Activated T-helper 1 cell treated with anti-CD3 and anti-CD28 coated beads, Interleukin-12 subunit alpha, Interleukin-12 subunit beta, Interleukin-2, Interleukin-4 antibody, amounts not matched to agents 30 ng/mL and 10 ng/mL and 1 ng/mL, durations not matched to agents 14 hours and 24 hours and 36 hours (primary cell): ENCODE measurements at places on chromosomes 5 and 9. TPM values are rescaled to one million over a fixed set of nuclear protein-coding genes. Genes with fewer than 3 reads are reported as not detected.
A peak's percentile ranks its signal among the peaks of the same experiment; 100 is the strongest.

DNA sequence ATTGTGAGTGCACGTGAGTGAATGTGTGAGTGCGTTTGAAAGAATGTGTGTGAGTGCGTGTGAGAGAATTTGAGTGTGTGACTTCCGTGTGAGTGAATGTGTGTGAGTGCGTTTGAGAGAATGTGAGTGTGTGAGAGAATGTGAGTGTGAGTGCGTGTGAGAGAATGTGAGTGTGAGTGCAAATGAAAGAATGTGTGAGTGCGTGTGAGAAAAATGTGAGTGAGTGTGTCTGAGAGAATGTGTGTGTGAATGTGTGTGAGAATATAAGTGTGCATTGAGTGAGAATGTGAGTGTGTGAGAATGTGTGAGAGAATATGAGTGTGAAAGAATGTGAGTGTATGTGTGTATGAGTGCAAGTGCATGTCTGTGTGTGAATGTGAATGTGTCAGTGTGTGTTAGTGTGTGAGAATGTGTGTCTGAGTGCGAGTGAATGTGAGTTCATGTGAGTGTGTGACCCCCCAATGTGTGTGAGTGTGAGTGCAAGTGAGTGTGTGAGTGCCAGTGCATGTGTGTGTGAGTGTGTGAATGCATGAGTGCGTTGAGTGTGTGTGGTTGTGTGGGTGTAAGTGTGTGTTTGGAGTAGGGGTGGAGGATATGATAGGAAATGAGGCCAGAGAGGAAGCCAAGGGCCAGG lies 37.9 kb upstream of the LHX2 start:
- DNase-seq, result no peak

- no peak for DNase-seq
These were observed 105.5 kb downstream of the FBXL17 start for GRCh38 chr5:108276187-108277050.

DNA sequence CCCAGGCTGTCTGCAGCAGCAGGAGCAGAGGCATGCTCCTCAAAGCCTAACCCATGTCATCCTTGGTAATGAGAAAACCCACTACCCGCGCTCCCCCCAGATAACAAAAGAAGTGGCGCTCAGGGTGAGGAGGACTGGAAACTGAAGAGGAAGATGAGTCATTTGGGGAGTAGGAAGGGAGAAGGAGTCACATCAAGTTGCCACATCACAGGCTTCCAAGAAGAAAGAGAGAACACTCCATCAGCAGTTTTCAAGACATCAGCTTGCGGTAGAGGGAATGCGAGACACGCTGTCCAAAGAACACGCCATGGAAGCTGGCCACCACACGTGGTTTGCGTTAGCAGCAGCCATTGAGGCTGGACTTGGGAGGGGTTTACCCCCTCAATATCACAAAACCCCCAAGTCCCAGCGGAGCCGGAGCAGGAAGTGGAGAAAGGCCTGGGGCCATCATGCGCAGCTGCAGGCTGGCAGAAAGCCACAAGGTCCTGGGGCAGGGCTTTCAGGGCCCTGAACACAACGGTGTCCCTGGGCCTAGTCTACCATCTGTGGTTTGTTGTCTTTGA lies 41.5 kb downstream of the SH3PXD2B start:
- DNase-seq, result no peak

GRCh38 chr9:121268598-121268850 lies 562 bp downstream of the GSN start:
- DNase-seq, result no peak

GRCh38 chr9:33517373-33517772 lies 6.7 kb upstream of the ANKRD18B start:
- DNase-seq, result no peak

GRCh38 chr9:12760758-12761157 lies 14.1 kb upstream of the LURAP1L start:
- no peak for DNase-seq

- no peak for DNase-seq
These were observed 4.0 kb downstream of the PHF19 start for GRCh38 chr9:120872791-120873502.

- DNase-seq, result no peak
These were observed 58.6 kb downstream of the SLC22A5 start for GRCh38 chr5:132428147-132428482.

DNA sequence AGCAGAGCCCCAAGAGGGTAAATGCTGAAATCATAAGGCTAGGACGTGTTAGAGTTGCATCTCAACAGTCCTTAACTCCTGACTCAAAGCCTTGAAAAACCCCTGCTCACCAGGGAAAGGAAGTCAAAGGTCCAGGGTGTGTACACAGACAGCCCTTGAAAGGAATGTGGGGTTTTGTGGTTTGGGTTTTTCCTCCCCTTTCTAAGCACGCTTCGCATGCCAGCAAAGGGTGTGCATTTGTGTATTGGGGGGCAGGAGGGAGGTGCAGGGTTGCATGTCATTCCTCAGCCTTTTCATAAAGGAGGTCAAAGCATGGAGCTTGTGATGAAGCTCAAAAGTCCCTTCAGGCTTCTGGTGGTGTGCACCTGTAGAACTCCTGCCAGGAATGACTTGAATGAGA lies 17.3 kb upstream of the XPA start:
- DNase-seq, result peak; percentile 23

Gene SPATA31D4
- total RNA-seq, result not detected in 2 replicates

Gene PTPN3
- total RNA-seq, result 6.6 TPM in 2 replicates

Gene SKP1
- 259 and 265 TPM in 2 replicates for total RNA-seq
